ENCODE measurements at places on chromosomes 4 and X.
A peak's percentile ranks its signal among the peaks of the same experiment; 100 is the strongest.

GRCh38 chr4:7929118-7929951 lies 10.3 kb downstream of the AFAP1 start:
- DNase-seq = no peak

GRCh38 chr4:22264261-22264660 lies 251.6 kb downstream of the ADGRA3 start:
- no peak for DNase-seq

- no peak for DNase-seq
These were observed 932 bp upstream of the LEF1 start for GRCh38 chr4:108169664-108170063.

GRCh38 chrX:12383196-12383595 lies 244.9 kb downstream of the FRMPD4 start:
- DNase-seq = no peak

- no peak for DNase-seq
These were observed 100.3 kb downstream of the F11 start for GRCh38 chr4:186366326-186366725.

DNA sequence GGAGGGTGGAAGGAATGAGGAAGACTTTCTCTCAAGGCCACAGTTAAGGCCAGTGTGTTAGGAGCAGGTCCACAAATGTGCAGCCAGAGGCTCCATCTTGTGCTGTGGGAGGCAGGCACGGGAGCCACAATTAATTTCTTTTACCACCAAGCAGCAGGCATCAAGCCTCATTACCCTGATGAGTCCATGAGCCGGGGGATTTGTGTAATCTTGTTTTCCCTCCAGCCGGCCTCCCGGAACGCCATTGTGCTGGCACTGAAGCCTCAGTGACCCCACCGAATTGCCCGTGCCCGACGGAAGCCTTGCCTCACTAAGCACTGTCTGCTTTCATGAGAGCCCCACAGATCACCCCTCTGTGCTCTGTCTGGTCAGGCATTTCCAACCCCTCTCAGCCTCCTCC lies 154.7 kb upstream of the STX18 start:
- DNase-seq = no peak

GRCh38 chrX:18871161-18871890 lies 112.6 kb downstream of the PHKA2 start:
- no peak for DNase-seq

- no peak for DNase-seq
These were observed 60.8 kb downstream of the USP9X start for GRCh38 chrX:41145920-41146608.

DNA sequence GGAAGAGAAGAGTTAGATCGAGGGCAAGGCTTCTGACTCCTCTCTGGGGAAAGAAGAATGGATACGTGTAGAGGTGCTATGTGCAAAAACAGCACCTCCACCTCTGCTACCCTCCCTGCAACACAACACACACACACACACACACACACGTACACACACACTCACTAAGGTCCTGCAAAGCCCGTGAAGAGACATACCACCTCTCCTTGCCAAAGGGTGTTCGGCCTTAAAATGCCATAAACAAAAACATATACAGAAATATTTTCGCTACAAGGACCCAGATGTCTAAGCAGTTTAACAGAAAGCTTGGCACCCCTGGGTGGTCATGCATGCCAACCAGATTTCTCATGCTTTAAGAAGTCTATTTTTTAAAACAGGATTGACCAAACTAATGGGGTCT lies 1.5 kb downstream of the TIFA start:
- DNase-seq = no peak

DNA sequence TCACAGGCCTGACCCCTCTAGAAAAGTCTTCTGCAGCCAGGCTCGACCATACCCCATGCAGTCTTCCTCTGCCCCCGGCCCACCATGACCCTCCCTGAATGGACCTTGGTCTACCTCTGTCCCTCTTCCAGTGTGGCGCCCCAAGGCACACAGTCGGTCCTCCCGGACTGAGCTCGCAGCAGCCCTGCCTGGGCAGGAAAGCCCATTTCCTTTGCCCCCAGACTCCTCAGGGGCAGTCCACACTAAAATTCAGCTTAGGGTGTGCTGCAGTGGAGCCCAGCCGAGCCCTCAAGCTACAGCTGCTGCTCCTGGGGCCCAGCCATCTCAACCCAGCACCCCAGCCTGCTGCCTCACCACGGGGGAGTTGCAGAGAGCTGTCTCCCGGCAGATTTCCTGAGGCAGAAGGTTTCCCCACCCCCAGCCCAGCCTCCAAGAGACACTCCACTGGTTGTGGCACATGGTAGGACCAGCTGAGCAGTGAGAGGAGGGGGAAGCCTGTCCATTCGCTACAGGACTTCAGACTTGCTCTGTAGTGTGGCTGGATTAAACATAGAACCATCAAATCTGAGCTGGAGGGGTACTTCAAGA lies 37.5 kb upstream of the IQSEC2 start:
- no peak for DNase-seq

- no peak for DNase-seq
These were observed 21.4 kb upstream of the NOX1 start for GRCh38 chrX:100895365-100896075.

- DNase-seq = peak; percentile 75
These were observed at the start of gene PLXNB3 for GRCh38 chrX:153763989-153764755. PLXNB3 (plus strand) TSS chrX:153764249; CDS start chrX:153765536, 1,287 bp downstream.

DNA sequence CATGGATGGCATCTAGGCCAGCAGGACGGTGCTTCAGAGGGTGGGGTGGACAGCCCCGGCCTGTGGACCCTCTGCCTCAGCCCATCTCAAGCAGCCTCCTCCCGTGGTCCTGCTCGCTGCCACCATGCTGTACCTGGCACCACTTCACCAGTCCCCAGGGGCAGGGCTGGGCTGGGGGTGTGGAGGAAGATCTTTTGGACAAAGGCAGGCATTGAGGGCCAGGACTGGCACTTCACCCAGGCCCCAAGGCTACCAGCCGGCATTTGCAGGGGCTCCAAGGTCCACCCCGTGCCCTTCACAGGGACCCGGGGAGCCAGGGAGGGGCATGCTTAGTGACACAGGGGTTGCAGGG lies 713 bp downstream of the PLXNB3 start:
- DNase-seq = no peak

- no peak for DNase-seq
These were observed 218.7 kb downstream of the NWD2 start for GRCh38 chr4:37463033-37463856.

GRCh38 chr4:105417624-105418023 lies 56.2 kb downstream of the PPA2 start:
- no peak for DNase-seq

- DNase-seq = no peak
These were observed 215.0 kb downstream of the SCFD2 start for GRCh38 chr4:53150631-53151488.

DNA sequence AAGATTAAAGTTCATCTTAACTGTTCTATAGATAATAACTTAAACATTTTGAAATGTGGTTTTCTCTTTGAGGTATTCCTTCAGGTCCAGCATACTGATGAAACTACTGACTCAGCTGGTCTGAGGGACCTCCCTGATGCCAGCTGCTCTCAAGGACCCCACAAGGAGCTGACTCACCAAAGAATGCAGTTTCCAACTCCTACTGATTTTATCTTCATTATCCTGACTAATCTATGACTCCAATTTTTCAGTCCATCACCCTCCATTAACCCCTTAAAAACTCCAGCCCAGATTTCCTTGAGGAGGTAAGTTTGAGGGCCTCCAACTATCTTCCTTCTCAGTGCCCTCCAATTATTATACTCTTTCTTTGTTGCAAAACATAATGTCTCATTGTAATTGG lies 1.4 kb upstream of the UGT2B4 start:
- no peak for DNase-seq

GRCh38 chr4:140137671-140138070 lies 16.3 kb downstream of the MAML3 start:
- no peak for DNase-seq

DNA sequence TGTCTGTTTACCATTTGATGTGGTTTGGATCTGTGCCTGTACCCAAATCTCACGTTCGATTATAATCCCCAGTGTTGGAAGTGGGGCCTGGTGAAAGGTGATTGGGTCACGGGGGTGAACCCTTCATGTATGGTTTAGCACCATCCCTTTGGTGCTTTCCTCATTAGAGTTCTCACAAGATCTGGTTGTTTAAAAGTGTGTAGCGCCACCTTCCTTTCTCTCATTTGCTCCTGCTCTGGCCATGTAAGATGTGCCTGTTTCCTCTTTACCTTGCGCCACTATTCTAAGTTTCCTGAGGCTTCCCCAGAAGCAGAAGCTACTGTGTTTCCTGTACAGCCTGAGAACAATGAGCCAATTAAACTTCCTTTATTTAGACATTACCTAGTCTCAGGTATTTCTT lies 610.7 kb upstream of the ADGRL3 start:
- no peak for DNase-seq

GRCh38 chrX:17375367-17375636 lies 302 bp downstream of the NHS start:
- no peak for DNase-seq

DNA sequence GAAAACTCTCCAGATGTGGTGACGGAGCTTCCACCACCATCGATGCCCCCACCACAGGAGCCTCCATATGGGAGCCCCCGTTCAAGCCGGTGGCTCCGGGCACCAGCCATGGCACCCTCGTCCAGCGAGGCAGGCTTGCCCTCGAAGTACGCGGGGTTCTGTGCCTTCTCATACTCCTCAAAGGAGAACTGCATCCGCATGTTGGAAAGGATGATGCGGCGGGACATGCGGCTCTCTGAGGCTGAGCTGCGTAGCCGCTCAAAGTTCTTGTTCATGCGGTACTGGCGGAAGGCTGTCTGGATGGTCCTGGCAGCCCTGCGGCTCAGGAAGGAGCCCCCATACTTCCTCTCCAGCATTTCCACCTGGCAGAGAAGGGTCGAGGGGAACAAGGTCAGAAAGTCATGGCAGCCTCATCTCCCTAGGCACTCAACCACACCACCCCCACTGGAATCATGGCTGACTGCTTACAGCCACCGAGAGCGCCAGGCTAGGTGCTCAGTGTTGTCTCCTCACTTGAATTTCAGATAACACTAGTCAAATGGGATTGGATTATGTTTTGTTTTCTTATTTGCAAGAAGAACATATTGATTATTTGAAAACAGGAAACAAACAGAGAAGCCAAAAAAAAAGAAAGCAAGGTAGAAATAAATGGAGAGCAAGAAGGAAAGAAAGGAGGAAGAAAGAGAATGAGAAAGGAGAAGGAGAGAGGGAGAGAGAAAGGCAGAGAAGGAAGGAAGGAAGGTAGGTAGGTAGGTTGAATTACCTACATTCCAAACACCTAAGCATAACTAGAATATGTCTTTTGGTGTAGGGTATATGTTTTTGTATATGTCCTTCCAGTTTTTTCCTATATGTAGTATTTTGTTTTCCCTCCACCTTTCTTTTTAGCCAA lies 26.6 kb downstream of the IQSEC2 start:
- DNase-seq = no peak

DNA sequence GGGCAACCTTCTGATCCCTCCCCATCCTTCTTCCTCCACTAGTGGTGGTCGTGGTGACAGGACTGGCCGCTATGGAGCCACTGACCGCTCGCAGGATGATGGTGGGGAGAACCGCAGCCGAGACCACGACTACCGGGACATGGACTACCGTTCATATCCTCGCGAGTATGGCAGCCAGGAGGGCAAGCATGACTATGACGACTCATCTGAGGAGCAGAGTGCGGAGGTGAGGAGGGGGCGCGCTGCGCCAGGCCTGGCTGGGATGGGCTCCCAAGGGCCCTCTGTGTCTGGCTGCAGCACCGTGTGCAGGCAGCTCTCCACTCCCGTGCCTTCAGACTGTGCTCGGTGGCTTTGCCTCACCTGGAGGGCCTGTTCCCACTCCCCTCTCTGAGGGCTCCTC lies 24.3 kb downstream of the RBM10 start:
- DNase-seq = no peak

DNA sequence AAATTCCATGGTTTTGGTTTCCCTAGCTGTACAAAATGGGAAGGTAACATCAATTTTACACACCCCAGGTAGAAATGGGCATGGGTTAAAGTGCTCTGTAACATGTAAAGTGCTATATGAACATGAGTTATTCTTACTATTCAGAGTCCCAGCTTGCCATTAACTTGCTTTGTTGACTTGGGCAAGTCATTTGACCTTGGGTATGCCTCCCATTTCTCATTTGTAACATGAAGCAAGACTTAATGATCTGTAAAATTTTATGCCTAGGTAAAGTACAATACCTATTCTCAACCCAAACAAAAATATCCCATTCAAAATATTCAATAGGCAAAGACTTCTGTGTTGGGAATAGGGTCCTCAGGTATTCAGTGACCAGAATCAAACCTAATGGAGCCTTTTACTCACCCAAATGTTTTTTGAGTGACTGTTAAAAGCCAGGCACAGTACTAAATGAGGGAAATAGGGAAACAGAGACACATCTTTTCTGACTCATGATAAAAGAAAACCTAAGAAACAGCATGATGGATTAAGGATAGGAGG lies 126.6 kb downstream of the SH3RF1 start:
- DNase-seq = no peak

DNA sequence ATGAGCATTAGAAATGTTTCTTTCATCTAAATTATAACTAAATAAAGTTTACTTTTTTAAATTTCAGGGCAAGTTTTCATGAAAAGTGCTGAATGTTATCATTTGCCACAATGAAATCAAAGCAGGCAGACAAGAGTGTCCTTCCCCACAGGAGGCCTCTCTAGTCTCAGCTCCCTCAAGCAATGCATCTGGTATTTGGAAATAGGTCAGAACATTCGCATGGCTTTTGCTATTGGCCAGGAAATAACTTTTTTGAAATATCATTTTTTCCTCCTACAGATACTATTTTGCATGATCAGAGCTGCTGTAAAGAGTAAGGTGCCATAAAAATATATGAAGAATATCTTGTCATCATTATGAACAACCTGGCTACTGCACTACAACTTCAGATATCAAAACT lies 41.1 kb downstream of the MAD2L1 start:
- no peak for DNase-seq

GRCh38 chr4:45147866-45148265 lies 421.5 kb upstream of the GNPDA2 start:
- no peak for DNase-seq

- DNase-seq = no peak
These were observed 1008.0 kb downstream of the RAPGEF2 start for GRCh38 chr4:160110891-160111290.

- no peak for DNase-seq
These were observed 64.3 kb upstream of the WDR17 start for GRCh38 chr4:176001151-176002006.

Measured in stimulated activated CD4-positive, alpha-beta T cell treated with anti-CD3 and anti-CD28 coated beads, Interleukin-12 subunit alpha, Interleukin-12 subunit beta, amount 100 ng/mL, for 4 hours (primary cell).